Thoracic aorta (tissue), 2 donors: ENCODE measurements at places on chromosomes 2 and 18. TPM values are rescaled to one million over a fixed set of nuclear protein-coding genes. Genes with fewer than 3 reads are reported as not detected.

The ALPG gene
- not detected for total RNA-seq

DNA sequence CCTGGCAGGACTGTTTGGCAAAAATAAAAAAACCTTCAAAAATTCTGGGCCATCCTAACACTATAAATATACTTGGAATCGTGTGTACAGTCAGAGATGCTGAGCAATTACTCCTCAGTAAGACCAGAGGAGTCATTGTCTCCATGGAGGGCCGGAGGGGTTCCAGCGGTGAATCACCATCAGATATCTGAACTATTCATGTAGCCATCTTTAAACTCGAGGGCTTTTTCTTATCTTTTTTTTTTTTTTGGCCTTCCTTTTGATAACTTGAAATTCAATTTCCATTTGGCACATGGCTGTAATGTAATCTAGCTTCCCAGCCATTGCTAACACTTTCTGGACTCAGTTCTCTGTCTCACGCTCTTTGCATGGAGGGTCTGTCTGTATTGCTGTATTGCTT is 7.4 kb upstream of the FHL2 start:
- H3K27me3 ChIP-seq, result no peaks in the 10 kb centered on the region
- H3K27ac ChIP-seq, result no peak overlapping the region
- no peak for DNase-seq
- no peaks in the 10 kb centered on the region for H3K36me3 ChIP-seq

- no peak overlapping the region for H3K4me3 ChIP-seq
- H3K27ac ChIP-seq, result no peak overlapping the region
- H3K27me3 ChIP-seq, result no peaks in the 10 kb centered on the region
- no peaks in the 10 kb centered on the region for H3K36me3 ChIP-seq
- peaks cover 37% of the 10 kb centered on the region for H3K4me1 ChIP-seq
These were observed 19.7 kb downstream of the GNLY start for GRCh38 chr2:85713836-85714235.

GRCh38 chr2:200252265-200253067 is 54.0 kb upstream of the SPATS2L start:
- no peaks in the 10 kb centered on the region for H3K36me3 ChIP-seq
- DNase-seq, result no peak
- no peak overlapping the region for H3K4me3 ChIP-seq
- H3K27ac ChIP-seq, result no peak overlapping the region
- no peaks in the 10 kb centered on the region for H3K4me1 ChIP-seq
